ENCODE measurements at places on chromosomes 5 and 9.
A peak's percentile ranks its signal among the peaks of the same experiment; 100 is the strongest.

DNA sequence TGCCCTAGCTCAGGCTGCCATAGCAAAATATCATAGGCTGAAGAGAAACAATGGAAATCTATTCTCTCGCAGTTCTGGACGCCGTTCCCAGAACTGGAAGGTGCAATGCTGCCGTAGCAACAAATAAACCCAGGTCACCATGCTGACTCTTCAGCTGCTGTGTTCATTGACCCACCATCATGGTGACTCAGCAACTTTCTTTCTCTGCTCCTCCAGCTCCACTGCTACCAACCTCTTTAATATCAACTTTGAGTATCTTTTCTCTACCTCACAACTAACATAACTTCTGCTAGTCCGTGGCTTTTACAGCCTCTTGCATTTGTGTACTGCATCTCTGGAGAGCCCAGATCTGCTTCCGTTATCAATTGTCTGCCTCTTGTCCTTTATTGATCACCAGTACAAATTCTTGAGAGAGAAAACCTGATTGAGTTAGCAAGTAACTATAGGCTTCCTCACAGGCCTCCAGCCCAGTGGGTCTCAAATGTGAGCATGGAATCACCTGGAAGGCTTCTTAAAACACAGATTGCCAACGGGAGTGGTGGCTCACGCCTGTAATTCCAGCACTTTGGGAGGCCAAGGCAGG is 47.3 kb upstream of the SLC30A5 start:
- no peak for DNase-seq

DNA sequence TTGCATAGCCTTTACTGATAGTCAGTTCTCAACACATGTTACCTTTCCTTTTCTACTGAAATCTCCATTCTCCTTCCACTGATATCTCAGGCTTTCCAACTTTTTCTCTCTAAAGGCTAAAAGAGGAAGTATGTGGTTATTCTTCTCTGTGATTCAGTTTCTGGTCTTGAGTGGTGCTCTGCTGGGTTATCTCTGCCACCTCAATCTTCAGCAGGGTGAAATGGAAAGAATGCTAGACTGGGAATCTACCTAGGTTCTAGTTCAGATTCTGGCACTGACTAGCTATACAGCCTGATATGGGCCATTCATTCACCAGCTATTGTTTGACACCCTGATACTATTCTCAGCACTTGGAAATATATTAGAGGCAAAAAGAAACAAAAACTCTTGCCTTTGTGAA is 124.9 kb upstream of the GRIA1 start:
- DNase-seq = no peak

GRCh38 chr9:127686461-127687393 is 20.1 kb upstream of the CFAP157 start:
- no peak for DNase-seq

DNA sequence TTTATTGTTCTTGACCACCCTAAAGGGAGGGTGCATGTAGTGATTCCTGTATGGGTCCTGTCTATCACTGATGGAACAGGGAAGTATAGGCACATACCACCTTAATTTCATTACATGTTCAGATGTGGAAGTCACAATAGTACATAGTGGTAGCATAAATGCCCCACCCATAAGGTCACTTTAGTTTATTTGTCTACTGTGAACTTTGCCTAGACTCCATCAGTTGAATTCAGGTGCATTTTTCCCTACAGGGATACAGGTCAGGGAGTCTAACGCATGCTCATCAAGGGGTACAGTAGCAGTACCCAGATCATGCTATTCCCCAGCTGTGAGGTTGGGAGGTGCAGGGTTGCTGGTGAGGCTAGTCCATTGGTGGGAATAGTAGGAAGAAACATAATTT is 175.0 kb downstream of the MEF2C start:
- DNase-seq = no peak

- DNase-seq = no peak
Observed at GRCh38 chr9:131010482-131011273, 1.7 kb downstream of the LAMC3 start.

GRCh38 chr5:7779019-7780005 is 71.6 kb downstream of the CFAP90 start:
- DNase-seq = no peak

DNA sequence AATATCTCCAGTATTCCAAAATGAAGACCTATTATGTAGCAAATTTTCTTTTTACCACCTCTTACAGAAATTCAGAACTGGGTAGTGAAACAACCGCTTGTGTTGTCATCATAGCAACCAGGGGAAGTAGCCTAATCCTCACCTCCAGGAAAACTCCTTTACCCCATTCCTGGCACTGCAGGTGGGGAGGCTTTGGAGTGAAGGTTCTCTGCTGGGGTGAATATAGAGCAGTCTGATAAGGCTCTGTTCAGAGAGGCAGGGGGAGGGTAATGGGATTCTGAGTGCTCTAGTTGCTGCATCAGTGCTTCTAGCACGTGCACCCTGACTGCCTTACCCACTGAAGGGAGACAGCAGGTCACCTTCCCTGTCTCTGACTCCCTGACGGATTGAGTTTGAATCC is 116.2 kb downstream of the MAN2A1 start:
- DNase-seq = no peak

GRCh38 chr5:53445569-53445968 is 34.9 kb upstream of the FST start:
- DNase-seq = no peak

DNA sequence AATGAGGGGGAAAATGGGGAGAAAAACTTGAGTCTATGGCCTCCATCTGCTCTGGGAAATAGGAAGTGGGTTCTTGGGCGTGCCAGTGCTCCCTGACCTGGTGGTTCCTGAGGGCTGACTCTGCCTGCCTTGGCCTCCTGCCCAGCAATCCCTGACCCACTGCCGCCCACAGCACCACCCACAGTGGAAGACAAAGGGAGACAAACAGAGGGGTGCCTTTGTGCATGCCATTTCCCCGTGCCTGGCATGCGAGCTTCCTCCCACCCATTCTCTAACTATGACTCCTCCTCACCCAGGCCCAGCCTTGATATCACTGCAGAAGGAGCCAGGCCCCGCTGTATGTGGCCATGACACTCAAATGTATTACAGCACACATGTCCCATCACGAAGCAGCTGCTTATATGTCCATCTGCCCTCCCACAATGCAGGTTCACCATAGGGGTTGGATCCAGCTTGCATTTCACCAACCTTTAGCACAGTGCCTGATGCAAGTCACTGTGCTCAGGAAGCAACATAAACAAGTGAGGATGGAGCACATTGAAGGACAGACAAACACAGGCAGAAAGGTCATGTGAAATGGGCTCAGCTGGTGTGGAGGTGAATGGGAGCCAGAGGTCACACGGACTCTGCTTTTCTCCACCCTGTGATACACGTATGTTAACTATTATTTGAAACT is 84.4 kb downstream of the ADRB2 start:
- no peak for DNase-seq

- DNase-seq = no peak
Observed at GRCh38 chr9:136132512-136133050, 13.9 kb upstream of the TMEM250 start.

DNA sequence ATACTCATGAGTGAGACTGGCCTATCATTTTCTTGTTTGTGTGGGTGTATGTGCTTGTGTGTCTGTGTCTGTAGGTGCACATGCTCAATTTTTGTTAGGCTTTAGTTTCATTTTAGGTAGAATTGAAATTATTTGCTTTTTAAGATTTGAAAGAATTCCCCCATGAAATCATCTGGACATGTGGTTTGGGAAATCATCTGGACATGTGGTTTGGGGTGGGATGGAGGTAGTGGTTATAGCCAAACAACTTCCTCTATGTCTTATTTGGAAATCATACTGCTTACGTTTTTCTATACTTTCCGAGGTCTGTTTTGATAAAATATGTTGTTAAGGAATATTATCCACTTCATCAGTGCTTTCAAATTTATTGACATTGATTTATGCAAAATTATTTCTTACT is 485.4 kb upstream of the CLINT1 start:
- DNase-seq = no peak

GRCh38 chr9:134064711-134065110 is 3.1 kb downstream of the BRD3 start:
- no peak for DNase-seq

DNA sequence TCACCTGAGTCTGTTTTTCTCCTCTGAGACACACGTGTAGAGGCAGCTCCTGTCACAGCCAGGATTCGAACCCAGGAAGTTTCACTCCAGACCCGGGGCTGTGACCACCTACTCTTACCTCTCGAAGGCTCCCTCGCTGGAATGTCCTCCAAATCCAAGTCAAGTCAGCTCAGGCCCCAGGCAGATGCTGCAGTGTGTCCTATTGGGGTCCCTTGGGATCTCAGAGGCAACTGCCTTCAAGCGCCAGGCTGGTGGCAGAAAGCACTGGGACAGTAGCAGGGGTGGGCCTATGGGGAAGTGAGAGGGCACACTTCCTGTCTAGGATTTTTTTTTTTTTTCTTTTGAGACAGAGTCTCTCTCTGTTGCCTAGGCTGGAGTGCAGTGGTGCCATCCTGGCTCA is 762 bp upstream of the ST6GALNAC4 start:
- DNase-seq = no peak

DNA sequence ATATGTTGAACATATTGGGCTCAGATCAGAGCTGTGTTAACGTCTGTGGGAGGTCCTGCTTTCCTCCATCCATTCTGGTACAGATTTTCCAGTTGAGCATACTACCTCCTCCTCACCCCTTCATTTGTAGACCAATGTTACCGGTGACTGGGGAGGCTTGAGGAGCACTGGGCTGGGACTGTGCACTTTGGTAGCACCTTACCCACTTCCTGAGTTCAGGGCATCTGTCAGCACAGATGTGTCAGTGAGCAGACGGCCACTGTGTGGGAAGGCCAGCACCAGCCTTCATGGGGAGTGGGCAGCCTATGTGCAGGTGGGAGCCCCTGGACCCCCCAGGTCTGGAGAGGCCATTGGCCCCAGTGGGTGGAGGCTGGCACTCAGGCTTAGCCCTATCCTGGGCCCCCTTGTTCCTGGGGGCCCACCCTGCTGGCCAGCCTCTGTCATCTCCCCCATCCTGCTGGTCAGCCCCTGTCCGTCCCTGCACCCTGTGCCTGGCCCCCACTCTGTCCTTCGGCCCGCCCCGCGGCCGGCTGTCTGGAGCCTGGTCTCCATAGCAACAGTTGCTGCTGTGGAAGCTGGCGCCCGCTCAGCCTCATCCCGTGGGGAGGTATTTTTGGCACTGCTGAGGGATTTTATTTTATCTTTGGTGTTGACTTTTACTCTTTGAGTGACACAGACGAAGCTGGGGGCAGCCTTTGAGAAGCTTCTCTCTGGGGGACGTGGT is 21.3 kb downstream of the WNK2 start:
- DNase-seq = no peak

GRCh38 chr5:171258737-171259415 is 50.2 kb upstream of the TLX3 start:
- DNase-seq = no peak

DNA sequence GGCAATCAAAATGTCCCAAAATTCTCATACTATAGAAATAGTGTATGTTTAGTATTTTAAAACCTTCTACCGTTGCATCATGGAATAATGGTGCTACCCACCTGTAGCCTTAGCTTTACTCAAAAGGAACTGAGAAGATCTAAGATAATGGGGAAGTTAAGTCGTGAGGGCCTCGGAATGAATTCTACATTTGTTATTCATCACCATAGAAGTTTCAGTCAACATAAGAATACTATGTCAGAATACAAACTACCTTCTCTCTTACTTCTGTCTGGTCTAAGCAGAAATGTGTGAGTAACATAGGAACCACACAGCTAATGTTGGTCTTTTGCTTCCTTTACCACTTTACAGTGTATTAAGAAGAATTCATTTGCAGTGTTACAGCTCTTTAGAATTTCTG is 43.2 kb downstream of the RFK start:
- no peak for DNase-seq

GRCh38 chr9:129258124-129258822 is 80.2 kb upstream of the IER5L start:
- peak; percentile 41 for DNase-seq

- no peak for DNase-seq
Observed at GRCh38 chr5:98599016-98599415, 174.4 kb upstream of the RGMB start.

GRCh38 chr5:17910318-17910717 is 276.1 kb downstream of the TAF11L14 start:
- DNase-seq = no peak

DNA sequence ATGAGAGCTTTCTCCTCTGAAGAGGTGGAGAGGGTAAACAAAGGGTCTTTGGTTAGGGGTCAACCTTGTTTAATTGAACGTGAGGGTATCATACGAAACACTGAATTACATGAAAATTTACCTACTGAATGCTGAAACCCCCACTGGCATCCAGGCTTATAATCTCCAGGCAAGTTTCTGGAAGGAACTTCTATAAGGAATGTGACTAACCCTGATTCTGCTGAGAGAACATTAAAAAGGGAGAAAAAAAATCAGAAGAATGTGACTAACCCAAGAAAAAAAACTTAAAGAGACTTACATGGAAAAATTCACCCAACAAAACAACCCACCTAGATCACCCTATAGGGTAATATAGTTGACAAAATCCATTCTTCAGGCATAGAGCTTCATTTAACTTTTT is 55.5 kb downstream of the APC start:
- no peak for DNase-seq

DNA sequence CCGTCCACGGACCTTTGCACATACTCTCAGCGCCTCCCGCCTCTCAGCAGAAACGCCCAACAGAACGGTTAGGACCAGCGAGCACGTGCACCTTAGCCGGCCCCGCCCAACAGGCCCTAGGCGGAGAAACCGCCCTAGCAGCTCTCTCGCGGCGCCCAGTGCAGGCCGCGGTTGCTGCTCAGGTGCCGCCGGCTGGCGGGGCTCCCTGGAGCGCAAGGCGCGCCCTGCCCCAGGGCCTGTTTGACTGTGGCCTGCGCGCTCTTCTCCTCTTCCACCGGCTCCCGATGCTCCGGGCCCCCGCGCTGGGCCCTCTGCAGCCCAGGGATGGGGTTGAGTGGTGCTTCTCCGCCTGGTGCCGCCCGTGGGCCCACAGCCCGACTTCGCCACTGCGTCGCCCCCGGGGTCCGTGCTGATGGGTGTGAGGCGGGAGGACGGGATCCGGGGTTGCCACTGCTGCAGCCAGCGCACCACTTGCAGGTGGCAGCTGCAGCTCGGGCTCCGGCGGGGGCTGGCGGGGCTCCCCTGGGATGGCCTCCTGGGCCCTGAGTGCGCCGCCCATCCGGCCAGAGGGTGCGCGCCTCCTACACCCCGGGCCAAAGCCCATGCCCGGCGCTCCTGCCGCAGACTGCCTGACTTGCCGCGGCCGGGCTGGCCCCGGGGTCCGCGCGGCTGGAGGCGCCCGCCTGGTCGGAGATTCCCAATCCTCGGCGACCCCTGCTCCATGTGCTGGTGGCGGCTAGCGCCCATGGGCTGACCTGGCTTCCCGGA is 1889.4 kb upstream of the CDH9 start:
- DNase-seq = peak; percentile 8

DNA sequence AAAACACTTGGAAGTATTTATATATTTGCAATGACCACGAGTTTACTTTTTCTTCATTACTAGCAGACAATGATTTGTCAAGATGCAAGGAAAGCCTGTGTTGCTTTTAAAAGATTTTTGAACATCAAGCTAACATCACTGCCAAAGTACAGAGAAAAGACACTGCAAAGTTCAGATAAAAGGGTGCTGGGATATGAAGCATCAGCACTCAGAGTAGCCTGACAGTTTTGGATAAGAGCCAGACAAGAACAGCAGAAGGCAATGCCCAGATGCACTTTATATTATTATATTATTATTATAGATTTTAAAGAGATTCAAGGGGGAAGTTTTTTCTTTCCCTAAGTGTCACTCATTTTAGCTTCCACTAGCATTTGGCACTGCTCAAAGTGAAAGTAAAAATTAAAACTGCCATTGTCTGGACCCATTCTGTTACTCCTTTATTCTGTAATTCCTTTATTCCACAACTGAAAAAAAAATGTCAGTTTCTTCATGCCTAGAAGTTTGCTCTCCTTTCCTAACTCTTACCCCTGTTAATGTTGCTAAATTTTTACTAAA is 240.6 kb downstream of the EFNA5 start:
- no peak for DNase-seq

- no peak for DNase-seq
Observed at GRCh38 chr9:70011366-70011765, 32.3 kb upstream of the MAMDC2 start.

Data from NCI-H524 treated with DMSO at 0.1 percent for 48 hours (cell line).